ENCODE measurements at places on chromosomes 3 and 15. TPM values are rescaled to one million over a fixed set of nuclear protein-coding genes. Genes with fewer than 3 reads are reported as not detected.

DNA sequence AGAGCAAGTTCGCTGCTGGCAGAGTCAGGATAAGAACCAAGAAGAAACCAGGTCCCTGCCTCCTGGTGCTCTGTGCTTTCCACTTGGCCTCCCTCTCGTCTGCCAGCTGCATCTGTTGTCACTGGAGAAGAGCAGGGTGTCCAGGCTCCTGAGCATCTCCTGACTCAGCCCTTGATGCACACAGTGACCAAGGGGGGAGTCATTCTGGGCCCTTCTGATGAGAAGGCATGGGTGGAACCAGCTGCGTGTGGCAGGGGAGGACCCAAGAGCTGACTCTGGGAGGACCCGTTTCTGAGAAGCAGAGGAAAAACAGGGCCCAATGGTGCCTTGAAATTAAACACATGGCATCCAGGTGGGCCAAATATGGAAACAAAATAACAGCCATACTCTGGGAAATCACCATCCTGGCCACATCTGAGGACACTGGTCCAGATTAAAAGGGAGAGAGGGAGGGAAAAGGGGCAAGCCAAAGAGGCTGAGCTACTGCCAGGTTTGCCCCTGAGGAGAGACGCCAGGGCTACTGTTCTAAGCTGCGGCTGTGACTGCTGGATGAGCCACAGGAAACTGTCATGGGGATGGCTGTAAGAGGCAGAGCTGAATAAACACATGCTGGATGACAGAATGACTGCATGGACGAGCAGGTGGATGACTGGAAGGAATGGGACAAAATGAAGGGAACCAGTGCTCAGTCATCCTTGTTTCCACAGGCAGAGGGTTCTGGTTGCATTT, 58.1 kb upstream of the CA12 start:
- H3K4me1 ChIP-seq: peaks cover 13% of the 10 kb centered on the region
- H3K27me3 ChIP-seq: no peaks in the 10 kb centered on the region
- no peak overlapping the region for H3K27ac ChIP-seq
- DNase-seq: no peak
- H3K36me3 ChIP-seq: no peaks in the 10 kb centered on the region
- no peak overlapping the region for H3K4me3 ChIP-seq

GRCh38 chr15:47715856-47716445, 1.4 kb upstream of the SEMA6D start:
- H3K4me1 ChIP-seq: peaks cover 17% of the 10 kb centered on the region
- no peak overlapping the region for H3K4me3 ChIP-seq
- no peak overlapping the region for H3K27ac ChIP-seq
- no peak for DNase-seq

- no peaks in the 10 kb centered on the region for H3K27me3 ChIP-seq
- H3K36me3 ChIP-seq: no peaks in the 10 kb centered on the region
- DNase-seq: no peak
- no peak overlapping the region for H3K4me3 ChIP-seq
These were observed 13.1 kb downstream of the RASA2 start for GRCh38 chr3:141499965-141500364.

NLGN1 gene
- 0.37 TPM for total RNA-seq

GRCh38 chr3:147404800-147405230, 1.5 kb downstream of the ZIC4 start:
- H3K27ac ChIP-seq: no peak overlapping the region
- no peak overlapping the region for H3K4me3 ChIP-seq
- DNase-seq: no peak
- no peaks in the 10 kb centered on the region for H3K4me1 ChIP-seq
- peaks cover 31% of the 10 kb centered on the region for H3K27me3 ChIP-seq

DNA sequence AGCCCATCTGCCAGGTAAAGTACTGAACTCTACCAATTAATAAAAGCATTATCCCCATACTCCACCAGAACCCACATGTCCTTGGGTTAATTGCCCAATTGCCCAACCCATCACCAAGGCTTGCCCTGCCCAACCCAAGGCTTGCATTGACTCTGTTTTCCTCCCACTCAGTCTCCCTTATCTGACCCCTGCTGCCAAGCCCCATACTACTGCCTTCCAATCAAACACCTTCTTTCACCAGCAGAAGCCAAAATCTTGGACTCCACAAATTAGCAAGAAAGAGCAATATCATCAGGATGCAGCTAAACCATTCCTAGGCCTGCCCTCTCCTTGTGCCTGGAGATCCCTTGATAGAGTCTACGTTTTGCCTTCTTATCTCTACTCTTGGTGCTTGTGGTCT, 602.9 kb downstream of the NTRK3 start:
- H3K27me3 ChIP-seq: no peaks in the 10 kb centered on the region
- no peaks in the 10 kb centered on the region for H3K36me3 ChIP-seq
- H3K4me3 ChIP-seq: no peak overlapping the region

DNA sequence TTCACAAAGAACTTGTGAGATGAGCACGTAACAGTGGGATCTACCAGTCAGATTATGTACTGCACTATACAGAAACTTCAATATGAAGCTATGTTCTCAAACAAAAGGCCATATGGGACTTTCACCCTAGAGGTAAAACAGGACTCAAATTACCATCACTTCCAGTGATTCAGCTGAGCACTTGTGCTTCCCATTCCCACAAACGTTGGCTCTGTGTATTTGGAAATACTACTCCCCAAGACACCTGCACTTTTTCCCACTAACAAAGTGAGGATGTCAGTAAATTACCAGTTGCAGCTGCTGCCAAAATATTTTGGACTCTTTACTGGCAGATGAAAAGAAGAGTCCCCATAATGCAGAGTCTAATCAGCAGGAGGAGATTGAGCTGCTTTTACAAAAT, 1570.1 kb downstream of the SI start:
- no peaks in the 10 kb centered on the region for H3K4me1 ChIP-seq
- H3K27ac ChIP-seq: no peak overlapping the region
- DNase-seq: no peak
- H3K36me3 ChIP-seq: no peaks in the 10 kb centered on the region
- no peaks in the 10 kb centered on the region for H3K27me3 ChIP-seq

DNA sequence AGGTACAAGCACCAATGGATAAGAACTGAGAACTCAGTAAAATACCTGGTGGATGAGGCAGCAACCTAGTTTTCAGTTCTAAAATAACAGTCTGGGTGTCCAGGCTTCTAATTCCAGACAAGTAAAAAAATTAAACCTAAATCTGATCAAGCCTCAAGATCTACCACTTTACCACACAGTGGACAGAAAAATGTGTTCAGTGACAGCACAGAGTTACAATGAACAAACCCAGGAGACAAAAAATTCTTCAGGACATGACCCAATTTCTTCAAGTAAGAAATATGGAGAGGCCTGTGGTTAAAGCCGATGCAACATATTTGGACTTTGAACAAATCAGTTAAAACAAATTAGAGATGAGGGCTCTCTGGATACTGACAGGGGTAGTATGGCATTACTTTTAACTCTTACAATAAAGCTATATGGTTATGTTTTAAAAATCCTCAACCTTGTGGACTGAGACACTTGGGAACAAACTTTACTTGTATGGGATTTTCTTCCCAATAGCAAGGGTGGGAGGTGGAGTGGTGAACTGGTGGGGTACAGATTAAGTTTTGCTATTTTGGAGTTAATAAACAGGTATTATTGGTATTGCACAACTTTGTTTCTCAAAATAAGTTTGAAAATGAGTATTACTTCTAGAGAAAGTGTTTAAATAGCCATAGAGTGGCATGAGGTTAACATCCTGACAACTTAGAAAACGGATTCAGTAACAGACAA, 14.2 kb downstream of the CCNL1 start:
- H3K4me3 ChIP-seq: no peak overlapping the region
- DNase-seq: no peak
- no peaks in the 10 kb centered on the region for H3K27me3 ChIP-seq
- H3K27ac ChIP-seq: no peak overlapping the region
- peaks cover 58% of the 10 kb centered on the region for H3K36me3 ChIP-seq
- H3K4me1 ChIP-seq: no peaks in the 10 kb centered on the region

PLAAT1 gene
- total RNA-seq: 0.37 TPM

GOLGA8J gene
- 0.25 TPM for total RNA-seq

GRCh38 chr3:50320853-50321335, 1.7 kb downstream of the HYAL2 start:
- H3K36me3 ChIP-seq: no peaks in the 10 kb centered on the region
- H3K27me3 ChIP-seq: no peaks in the 10 kb centered on the region
- H3K4me1 ChIP-seq: peaks cover 15% of the 10 kb centered on the region
- H3K4me3 ChIP-seq: peak overlapping the region; percentile 95

DNA sequence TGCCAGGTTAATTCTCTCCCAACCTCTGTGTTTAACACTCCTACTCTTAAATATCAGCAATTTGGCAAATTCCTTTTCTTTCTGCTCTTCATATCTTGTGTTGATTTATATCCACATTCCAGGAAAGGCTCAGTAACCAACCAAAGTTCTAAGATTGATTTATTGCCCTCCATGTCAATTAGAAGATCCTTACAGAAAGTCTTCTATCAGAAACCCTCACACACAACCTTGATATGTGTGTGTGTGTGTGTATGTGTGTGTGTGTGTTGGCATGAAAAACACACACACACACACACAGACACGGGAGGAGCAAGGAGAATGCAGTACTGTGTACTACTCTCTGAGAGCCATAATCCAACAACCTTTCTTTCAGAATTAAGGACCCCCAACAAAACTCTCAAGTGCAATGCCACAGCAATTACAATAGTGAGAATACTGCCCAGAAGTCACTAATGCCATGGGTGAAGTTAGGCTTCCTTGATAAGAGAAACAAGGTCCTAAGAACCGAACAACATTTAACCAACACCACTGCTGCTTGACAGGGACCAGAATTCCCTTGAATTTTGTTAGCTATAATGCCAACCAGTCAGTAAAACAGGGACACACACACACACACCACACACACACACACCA, 1.1 kb downstream of the LSAMP start:
- H3K36me3 ChIP-seq: no peaks in the 10 kb centered on the region
- peaks cover 3% of the 10 kb centered on the region for H3K27me3 ChIP-seq
- no peak for DNase-seq

- no peak overlapping the region for H3K27ac ChIP-seq
- no peak for DNase-seq
- no peak overlapping the region for H3K4me3 ChIP-seq
- no peaks in the 10 kb centered on the region for H3K4me1 ChIP-seq
- H3K27me3 ChIP-seq: no peaks in the 10 kb centered on the region
These were observed 393.7 kb upstream of the C2CD4B start for GRCh38 chr15:62558640-62559380.

GRCh38 chr3:129824926-129825541, 68.5 kb downstream of the TMCC1 start:
- DNase-seq: peak; percentile 47
- no peaks in the 10 kb centered on the region for H3K36me3 ChIP-seq
- no peak overlapping the region for H3K4me3 ChIP-seq

DNA sequence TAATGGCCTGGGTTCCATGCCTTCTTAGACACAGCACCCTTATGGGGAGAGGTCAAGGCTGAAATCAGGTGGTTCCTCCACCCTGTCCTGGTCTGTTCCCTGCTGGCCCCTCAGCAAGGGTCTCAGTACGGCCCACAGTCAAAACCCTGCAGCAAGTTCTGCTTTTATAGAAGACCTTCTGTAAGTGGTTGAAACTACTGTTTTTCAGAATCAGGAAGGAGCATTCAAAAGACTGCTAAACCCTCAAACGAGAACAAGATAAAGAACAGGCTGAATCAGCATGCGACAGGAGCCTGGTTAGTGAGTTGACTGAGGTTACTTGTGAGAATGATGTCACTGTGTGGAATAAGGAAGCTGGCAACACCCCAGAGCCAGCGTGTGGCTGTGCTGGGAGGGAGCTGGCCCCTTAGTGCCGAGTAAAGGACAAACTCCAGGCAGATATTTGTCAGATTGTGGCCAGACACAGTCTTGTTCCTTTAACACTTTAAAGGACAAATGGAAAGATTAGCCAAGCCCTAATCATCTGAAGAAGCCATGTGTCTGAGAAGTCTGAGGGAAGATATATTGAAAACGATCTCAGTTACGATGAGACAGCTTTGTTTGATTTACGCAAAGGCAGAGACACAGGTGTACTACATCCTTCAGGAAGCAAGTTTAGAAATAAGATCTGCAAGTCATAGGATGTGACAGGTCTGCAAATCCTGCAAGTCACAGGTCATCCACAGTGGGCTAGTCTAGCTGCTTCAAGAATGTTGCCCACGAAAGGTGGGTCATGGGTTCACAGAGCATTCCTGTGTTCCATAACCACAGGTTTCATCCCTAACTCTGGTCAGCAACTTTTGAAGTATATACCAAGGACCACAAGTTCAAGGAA, 54.0 kb downstream of the B3GNT5 start:
- no peak overlapping the region for H3K27ac ChIP-seq
- peaks cover 10% of the 10 kb centered on the region for H3K4me1 ChIP-seq
- H3K27me3 ChIP-seq: no peaks in the 10 kb centered on the region
- H3K4me3 ChIP-seq: no peak overlapping the region
- H3K36me3 ChIP-seq: no peaks in the 10 kb centered on the region

CLDN18 gene
- not detected for total RNA-seq

CRYGS gene
- total RNA-seq: 3.6 TPM

DNA sequence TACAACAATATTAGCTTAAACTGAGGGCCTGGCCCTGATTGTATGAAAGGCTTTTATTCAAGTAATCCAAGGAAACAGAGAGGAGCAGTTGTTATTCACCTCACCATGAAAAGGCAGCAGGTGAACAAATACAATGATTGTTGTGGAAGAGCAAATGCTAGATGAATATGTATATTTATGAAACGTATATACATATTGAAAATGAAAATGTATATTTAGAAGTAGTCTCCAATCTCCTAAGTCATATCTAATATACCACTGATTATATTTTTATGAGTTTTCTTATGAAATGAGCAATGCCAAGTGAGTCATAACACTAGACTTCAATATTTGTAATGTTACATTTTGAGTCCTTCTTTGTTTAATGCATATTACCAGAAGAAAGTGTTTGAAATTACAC, 116.2 kb upstream of the KCNMB2 start:
- DNase-seq: no peak
- H3K4me3 ChIP-seq: no peak overlapping the region
- no peaks in the 10 kb centered on the region for H3K27me3 ChIP-seq

IGDCC3 gene
- not detected for total RNA-seq

- H3K36me3 ChIP-seq: no peaks in the 10 kb centered on the region
- H3K27me3 ChIP-seq: peaks cover 3% of the 10 kb centered on the region
- no peak overlapping the region for H3K4me3 ChIP-seq
- no peaks in the 10 kb centered on the region for H3K4me1 ChIP-seq
- no peak overlapping the region for H3K27ac ChIP-seq
These were observed 318.4 kb upstream of the TRIM42 start for GRCh38 chr3:140359233-140359995.

DNA sequence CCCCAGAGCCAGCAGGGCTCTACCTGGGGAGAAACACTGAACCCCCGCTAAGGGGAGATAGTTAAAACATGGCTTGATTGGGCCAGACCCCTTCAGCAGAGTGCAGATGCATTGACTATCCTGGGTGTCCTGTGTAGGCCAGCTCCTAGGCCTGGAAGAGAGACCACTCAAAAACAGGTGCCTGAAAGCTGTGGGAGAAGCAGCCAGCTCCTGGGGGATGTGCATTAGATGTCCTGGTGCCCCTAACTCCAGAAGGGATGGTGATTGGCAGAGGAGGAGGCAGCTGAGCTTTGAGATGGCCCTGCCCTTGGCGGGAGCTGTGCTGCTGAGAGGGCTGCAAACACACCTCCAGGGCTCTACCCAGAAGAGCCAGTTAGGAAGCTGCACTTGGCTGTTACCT, 89.3 kb upstream of the PLXNA1 start:
- no peak for DNase-seq
- H3K4me3 ChIP-seq: no peak overlapping the region
- no peaks in the 10 kb centered on the region for H3K36me3 ChIP-seq
- H3K27ac ChIP-seq: no peak overlapping the region
- H3K4me1 ChIP-seq: no peaks in the 10 kb centered on the region

- H3K4me1 ChIP-seq: peaks cover 52% of the 10 kb centered on the region
- no peaks in the 10 kb centered on the region for H3K27me3 ChIP-seq
- no peak for DNase-seq
These were observed 8.9 kb downstream of the TPM1 start for GRCh38 chr15:63051156-63052066.

- no peak overlapping the region for H3K27ac ChIP-seq
- DNase-seq: no peak
- H3K36me3 ChIP-seq: no peaks in the 10 kb centered on the region
- no peak overlapping the region for H3K4me3 ChIP-seq
These were observed 67.0 kb upstream of the TNFAIP8L3 start for GRCh38 chr15:51161491-51162220.
